Tibial nerve (tissue), 4 donors: ENCODE measurements at places on chromosomes 7 and 10. TPM values are rescaled to one million over a fixed set of nuclear protein-coding genes. Genes with fewer than 3 reads are reported as not detected.

CTTNBP2 gene
- total RNA-seq, result 15.5 TPM

TRPV5 gene
- 0.21 TPM for total RNA-seq

CDK5 gene
- 4.3 TPM for total RNA-seq

NEUROG3 gene
- total RNA-seq, result not detected

TUBB8 gene
- 0.42 TPM for total RNA-seq

PLPP4 gene
- total RNA-seq, result not detected

ZDHHC6 gene
- total RNA-seq, result 44.1 TPM

GDI2 gene
- 225 TPM for total RNA-seq

CYP3A5 gene
- total RNA-seq, result 3.9 TPM

DNA sequence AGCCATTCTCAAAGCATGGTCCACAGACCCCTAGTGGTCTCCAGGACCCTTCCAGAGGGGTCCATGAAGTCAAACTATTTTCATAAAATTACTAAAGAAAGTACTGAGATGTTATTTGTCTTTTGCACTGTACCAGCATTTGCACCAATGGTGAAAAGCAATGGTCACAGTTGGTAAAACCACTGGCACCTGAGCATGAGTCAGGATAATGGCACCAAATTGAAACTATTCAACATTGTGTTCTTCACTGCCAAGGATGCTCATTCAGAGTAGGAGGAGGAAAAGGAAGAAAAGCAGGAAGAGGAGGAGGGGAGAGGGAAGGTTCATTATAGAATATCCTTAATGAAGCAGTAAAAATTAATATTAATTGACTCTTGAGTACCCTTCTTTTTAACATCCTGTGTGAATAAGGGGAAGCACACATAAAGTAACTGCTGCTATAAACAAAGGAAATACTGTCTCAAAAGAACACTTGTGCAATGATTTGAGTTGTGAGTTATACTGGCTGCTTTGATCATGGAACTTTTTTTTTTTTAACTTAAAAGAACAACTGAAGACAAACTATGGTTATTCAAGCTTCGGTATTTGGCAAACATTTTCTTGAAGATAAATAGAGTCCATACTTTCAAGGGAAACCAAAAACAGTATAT, 60.2 kb downstream of the MPP7 start:
- H3K27me3 ChIP-seq, result no peaks in the 10 kb centered on the region
- DNase-seq, result no peak
- H3K4me1 ChIP-seq, result no peaks in the 10 kb centered on the region
- no peak overlapping the region for H3K27ac ChIP-seq
- H3K4me3 ChIP-seq, result no peak overlapping the region

DNA sequence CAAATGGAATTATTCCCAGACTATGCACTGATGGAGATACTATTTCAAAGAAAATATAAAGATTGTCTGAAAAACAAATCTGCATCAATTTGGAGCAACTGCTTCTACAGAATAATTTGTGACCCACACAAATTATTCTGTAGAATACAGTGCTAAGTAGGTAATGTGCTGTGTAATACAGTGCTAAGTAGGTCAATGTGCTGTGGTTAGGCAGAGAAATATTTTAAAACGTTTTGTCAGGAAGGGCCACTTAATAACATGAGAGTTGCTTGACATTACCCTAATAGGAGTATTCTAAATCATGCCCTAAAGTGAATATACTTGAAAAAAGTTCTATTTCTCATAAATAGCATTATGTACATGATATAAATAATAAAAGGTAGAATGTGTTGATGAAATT, 116.5 kb upstream of the KCND2 start:
- DNase-seq, result no peak
- no peaks in the 10 kb centered on the region for H3K27me3 ChIP-seq
- H3K27ac ChIP-seq, result no peak overlapping the region
- no peak overlapping the region for H3K4me3 ChIP-seq
- H3K4me1 ChIP-seq, result no peaks in the 10 kb centered on the region
- no peaks in the 10 kb centered on the region for H3K36me3 ChIP-seq

GRCh38 chr10:121741248-121741792, 143.1 kb upstream of the FGFR2 start:
- H3K27ac ChIP-seq, result no peak overlapping the region
- H3K4me3 ChIP-seq, result no peak overlapping the region
- no peaks in the 10 kb centered on the region for H3K27me3 ChIP-seq

DNA sequence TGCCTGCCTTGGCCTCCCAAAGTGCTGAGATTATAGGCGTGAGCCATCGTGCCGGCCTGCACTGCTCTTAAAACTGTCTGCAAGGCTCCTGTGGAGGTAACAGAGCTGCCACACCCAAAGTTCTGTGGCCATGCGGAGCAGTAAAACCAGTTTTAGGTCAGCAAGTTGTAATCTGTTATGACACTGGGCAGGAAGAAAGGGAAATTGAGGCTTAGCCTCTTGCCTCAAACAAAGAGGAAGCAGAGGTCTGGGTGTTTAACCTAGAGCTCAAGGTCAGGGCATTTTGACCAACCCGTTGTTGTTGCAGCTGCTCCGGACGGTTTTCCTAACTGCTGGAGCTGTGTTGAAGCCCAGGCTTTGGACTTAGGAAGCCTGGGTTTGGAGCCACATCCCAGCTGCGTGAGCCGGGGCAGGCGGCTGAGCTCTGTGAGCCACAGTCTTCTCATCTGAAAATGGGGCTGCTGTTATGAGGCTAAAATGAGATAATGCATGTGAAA, 7.4 kb upstream of the RRP12 start:
- H3K27ac ChIP-seq, result no peak overlapping the region
- no peak for DNase-seq
- H3K27me3 ChIP-seq, result no peaks in the 10 kb centered on the region
- no peak overlapping the region for H3K4me3 ChIP-seq

GRCh38 chr7:158431055-158431940, 156.3 kb downstream of the PTPRN2 start:
- H3K4me1 ChIP-seq, result no peaks in the 10 kb centered on the region
- H3K27ac ChIP-seq, result no peak overlapping the region
- no peak overlapping the region for H3K4me3 ChIP-seq
- no peak for DNase-seq

DNA sequence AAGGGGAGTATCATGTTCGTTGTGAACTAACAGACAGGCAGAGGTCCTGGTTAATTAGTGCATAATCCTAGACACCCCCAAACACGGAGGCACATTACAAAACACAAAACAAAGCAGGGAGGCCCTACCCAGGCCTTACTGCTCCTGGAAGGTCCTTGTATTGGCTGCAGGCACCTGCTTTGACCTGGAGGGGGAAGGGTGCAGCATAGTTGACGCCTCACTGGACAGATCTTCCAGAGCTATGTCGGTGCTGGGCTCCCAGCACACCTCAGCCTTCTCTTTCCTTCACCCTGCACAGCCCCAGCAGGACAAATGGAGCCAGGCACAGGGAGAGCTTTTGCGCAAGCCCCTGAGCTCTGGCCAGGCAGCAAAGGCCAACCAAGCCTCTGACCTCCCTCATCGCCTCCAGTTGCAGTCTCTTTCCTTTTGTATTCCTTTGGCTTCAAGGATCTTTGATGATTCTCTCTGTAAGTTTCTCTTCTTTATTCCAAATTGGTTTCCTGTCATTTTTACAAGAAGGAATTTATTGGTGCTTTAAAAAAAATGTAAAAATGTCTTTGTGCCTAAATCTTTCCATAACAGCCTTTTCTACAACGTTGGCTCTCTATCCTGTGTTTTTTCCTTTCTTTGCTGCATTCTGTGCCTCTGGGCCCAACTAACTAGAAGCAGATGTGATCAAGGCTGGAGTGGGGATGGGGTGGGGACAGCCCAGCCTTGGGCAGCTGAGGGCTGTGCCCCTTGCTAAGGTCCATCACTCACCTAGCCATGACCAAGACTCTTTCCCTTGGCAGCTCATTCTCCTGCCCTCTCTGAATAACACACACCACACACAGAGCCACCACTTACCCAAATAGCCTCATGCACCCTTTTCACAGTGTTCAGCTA, 317.1 kb upstream of the NPVF start:
- no peaks in the 10 kb centered on the region for H3K4me1 ChIP-seq
- DNase-seq, result peak; percentile 51
- peak overlapping the region; percentile 20 for H3K27ac ChIP-seq
- no peaks in the 10 kb centered on the region for H3K36me3 ChIP-seq
